ENCODE measurements at places on chromosomes 1 and 21. TPM values are rescaled to one million over a fixed set of nuclear protein-coding genes. Genes with fewer than 3 reads are reported as not detected.

The FUBP1 gene
- 41.5 TPM for total RNA-seq

The IL19 gene
- total RNA-seq = not detected

The LYPD8 gene
- not detected for total RNA-seq

The LMOD1 gene
- 8.6 TPM for total RNA-seq

The RNF186 gene
- not detected for total RNA-seq

The LRRC42 gene
- 28.4 TPM for total RNA-seq

The EDARADD gene
- total RNA-seq = not detected

The HES4 gene
- 1.4 TPM for total RNA-seq

The PCSK9 gene
- total RNA-seq = 34.5 TPM

The NR1I3 gene
- total RNA-seq = not detected

The IFI6 gene
- total RNA-seq = 56.7 TPM

The LCE2A gene
- total RNA-seq = not detected
